HS-5 (cell line): ENCODE measurements at places on chromosomes 4 and X.

DNA sequence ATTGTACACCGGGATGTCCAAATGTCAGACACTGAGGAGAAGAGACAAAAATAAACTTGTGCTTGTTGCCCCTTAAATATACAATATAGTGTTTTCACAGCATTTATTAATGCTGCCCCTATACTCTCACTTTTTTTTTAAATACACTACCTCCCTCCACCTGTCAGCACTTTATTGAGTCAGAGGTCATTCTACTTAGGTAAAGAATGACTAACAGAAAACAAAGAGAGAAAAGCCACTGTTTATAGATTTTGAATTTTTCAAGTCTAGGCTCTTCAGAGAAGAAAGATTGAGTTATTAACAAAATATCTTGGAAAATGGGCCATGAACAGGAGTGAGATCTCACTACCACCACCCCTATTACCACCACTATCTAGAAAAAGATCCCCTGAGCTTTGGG lies 58.1 kb downstream of the NIPAL1 start:
- no peak for DNase-seq

- DNase-seq, result no peak
These were observed 244.7 kb upstream of the GK2 start for GRCh38 chr4:79652738-79653137.

DNA sequence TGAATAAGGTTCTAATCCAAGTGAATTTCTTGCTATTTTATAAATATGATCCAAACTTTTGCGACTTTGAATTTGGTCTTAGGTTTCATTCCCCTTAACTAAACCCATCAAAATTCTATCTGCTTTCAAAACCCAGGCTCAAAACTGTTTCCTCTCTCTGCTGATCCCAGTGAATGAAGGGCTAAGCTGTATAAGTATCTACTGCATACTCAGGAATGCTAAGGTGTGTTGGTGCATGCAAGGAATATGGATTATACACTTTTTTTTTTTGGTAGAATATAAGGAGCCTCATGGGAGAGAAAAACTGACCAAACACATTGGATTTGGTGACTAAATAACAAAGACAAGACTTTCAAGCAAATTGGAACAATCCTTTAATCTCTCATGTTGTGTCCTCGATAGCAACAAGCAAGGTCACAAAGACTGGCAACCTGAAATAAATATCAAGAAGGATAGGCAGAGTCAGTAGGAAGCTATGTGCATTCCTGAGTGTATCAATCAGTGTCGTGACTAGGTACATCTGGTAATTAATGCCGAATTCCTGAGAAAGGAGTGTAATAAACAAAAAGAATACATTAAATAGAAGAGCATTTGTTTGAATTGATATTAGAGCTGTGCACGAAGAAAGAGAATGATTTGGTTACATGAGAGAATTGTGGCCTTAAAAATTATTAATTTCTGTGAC lies 74.3 kb upstream of the KCTD8 start:
- peak; percentile 25 for DNase-seq

GRCh38 chr4:148651991-148652390 lies 209.8 kb upstream of the NR3C2 start:
- no peak for DNase-seq

- no peak for DNase-seq
These were observed 45.4 kb upstream of the TRPC5OS start for GRCh38 chrX:111830571-111830970.

- DNase-seq, result no peak
These were observed 14.9 kb upstream of the PIM2 start for GRCh38 chrX:48933757-48934156.

GRCh38 chrX:50684871-50685270 lies 129.1 kb downstream of the SHROOM4 start:
- no peak for DNase-seq

- DNase-seq, result no peak
These were observed 28.2 kb upstream of the UGDH start for GRCh38 chr4:39555472-39555871.

GRCh38 chr4:164204434-164204833 lies 549.5 kb upstream of the SMIM31 start:
- peak; percentile 90 for DNase-seq

DNA sequence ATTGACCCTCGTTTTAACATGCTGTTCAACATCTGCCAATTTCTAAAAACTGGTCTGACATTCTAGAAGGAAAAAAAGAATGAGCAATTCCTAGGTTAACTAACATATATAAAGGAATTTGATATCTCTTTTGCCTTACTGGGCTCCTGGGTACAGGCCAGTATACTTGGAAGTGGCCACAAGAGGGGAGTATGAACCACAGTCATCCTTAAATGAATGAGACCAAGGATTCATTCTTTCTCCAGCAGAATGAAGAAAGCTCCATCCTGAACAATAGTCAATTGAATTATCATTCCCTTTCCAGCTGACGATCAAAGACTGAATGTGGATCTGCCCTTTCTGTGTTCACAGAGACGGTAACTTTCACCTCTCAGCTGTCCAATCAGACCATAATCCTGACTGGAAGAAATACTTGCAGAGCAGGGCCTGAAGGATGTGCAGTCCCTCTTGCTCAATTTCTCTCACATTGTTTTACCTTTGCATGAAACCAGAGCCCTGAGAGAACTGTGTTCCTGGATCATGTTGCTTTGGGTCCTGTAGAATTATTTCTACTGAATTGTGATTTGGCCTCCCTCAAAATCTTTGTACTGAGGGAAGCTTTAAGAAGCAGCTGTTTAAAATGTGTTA lies 14.8 kb upstream of the SPARCL1 start:
- DNase-seq, result peak; percentile 41

DNA sequence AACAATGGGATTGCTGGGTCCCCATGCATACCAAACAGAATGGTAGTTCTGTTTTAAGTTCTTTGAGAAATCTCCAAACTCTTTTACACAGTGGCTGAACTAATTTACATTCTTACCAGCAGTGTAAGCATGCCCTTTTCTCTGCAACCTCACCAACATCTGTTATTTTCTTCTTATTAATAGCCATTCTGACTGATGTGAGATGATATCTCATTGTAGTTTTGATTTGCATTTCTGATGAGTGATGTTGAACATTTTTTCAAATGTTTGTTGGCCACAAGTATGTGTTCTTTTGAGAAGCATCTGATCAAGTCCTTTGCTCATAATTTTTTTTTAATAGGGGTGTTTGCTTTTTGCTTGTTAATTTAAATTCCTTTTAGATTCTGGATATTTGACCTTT lies 41.2 kb upstream of the ZMAT1 start:
- DNase-seq, result no peak

- DNase-seq, result no peak
These were observed 74.7 kb downstream of the REPS2 start for GRCh38 chrX:17020851-17021821.

- no peak for DNase-seq
These were observed 18.4 kb downstream of the CT47B1 start for GRCh38 chrX:120857240-120857639.

GRCh38 chr4:98935633-98936032 lies 6.7 kb upstream of the EIF4E start:
- no peak for DNase-seq

DNA sequence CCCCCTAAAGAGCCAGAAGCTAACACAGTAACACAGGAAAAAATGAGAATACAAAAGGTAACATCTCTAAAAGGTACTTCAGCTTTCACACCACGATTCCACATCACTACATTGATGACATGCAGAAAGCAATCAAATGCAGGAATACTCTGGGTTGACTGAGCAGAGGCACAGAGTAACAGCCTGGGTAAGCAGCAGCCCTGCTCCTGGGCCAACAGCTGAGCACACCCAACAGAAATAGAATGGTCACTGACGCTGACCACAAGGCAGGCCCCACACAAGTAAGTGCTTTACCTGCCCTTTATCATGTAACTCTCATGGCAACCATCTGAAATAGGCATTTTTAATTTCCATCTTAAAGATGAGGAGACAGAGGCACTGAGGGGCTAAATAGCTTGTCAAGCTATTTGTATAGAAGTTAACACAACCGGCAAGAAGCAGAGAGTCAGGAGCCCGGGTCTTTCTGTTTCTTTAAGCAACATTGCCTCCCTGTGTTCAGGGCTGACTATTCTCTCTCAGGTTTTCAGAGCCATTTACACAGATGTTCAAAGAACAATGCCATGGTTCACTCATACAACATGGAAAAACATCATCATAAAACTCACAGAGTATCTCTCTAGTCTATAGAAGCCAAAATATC lies 168.9 kb downstream of the ZNF674 start:
- DNase-seq, result peak; percentile 19

DNA sequence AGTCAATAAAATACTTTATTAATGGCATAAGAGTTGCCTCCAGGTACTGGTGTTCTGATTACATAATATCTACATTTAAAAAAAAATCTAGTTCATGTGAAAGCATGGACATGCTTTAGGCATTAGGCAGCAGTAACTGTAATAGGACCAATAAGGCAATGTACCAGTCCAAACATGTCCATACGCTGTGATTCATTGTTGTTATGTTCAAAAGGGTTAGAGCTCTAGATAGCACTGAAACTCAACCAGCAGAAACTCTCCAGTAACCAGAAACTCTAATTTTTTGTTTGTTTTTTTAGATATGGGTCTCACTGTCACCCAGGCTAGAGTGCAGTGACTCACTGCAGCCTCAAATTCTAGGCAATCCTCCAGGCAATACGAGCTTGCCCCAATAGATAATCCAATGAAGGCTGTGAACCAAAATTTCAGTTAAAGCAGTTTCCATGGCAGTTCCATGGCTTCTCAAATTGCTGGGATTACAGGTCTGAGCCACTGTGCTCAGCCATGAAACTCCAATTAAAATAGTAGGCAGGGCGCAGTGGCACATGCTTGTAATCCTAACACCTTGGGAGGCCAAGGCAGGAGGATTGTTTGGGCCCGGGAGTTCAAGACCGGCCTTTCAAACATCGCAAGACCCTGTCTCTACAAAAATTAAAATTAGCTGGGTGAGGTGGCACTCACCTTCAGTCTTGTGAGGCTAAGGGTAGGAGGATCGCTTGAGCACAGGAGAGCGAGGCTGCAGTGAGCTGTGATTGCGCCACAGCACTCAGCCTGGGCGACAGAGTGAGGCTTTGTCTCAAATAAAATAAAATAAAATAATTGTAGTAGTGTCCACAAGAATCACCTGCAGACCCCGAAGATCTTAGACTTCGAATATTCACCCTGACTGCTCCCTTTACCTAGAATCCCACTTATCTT lies 36.3 kb downstream of the MGARP start:
- DNase-seq, result peak; percentile 94
